Fibroblast of villous mesenchyme (primary cell): ENCODE measurements at places on chromosomes 11 and 22.

DNA sequence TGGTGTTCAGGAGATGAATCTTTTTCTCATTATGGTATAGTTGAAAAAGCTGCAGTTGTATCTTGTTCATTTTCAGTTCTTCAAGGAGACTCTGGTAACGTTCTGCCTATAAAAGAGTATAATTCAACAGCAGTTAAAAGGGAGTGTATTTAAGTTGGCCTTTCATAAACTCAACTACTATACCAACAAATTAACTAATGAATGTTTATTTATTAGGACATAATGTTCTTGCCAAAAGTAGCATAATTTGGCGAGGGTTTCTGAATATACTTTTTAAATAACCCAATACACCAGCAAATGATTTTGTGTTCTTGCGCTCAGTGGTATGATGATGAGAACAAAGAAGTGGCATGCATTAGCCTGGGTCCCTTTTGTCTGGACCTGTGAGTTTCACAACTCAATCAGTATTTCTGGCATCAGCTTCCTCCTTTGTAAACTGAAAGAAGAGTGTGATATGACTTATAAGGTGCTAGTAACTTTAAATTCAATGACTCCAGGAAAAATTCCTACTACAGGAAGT, 10.9 kb downstream of the SMC1B start:
- DNase-seq, result no peak

GRCh38 chr11:47396049-47396320, 12.4 kb upstream of the SLC39A13 start:
- no peak for DNase-seq

DNA sequence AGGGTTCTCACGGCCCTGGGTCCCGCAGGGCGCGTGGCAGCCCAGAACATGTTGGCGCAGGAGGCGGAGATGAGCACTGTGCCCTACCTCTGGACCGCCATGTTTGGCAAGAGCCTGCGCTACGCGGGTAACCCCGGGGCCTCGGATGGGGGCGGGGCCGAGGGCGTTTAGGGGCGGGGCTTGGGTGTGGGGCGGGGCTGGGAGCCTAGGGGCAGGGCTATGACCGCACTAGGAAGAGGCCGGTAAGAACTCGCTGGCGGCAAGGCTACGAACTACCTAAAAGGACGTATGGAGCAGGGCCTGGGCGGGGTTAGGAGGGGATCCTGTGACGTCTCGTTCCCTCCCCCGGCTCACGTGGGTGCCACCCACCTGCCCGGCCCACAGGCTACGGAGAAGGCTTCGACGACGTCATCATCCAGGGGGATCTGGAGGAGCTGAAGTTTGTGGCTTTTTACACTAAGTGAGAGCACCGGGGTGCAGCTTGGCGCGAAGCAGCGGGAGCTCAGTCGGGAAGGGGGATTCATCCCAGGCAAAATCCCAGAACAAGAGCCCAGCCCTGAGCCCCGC, 2.8 kb upstream of the LZTR1 start:
- DNase-seq, result peak; percentile 80

- no peak for DNase-seq
Measured at GRCh38 chr22:29936186-29936585, 53.2 kb downstream of the MTMR3 start.

DNA sequence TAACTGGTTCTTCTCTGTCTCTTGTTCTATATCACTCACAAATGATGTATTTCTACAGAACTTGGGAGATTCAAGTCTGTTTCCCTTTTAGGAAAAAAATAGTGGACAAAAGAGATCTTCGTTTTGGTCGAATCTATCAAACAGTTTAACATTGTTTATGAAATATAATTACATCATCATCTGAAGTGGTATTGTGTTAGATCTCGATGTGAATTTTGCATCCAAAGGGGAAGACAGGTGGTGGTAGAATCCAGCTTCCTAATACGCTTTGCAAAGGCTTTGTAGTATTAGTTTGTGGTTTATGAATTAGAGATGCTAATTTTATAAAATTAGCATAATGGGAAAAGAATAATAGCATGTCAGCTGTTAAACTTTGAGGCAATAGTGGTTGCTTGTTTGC, 3.4 kb downstream of the SIK2 start:
- no peak for DNase-seq

GRCh38 chr11:131397675-131398074, 27.3 kb downstream of the NTM start:
- no peak for DNase-seq

DNA sequence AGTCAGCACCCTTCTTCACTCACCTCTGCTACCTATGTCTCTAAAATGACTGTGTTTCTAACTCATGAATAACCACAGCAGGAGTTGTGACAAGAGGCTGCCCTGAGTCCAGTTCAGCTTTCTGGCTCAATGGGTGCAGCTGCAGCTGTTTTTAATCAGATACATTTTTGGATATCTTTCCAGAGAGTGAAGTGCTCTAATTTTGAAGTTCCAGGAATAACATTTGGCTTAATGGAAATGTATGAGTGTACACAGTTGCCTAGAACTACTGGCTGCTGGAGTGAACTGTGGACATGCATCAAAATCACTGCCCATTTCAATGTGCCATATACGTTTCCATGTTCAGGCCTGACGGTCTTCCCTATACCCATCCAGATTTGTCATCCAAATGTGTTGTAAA, 769.5 kb upstream of the ANO3 start:
- no peak for DNase-seq

DNA sequence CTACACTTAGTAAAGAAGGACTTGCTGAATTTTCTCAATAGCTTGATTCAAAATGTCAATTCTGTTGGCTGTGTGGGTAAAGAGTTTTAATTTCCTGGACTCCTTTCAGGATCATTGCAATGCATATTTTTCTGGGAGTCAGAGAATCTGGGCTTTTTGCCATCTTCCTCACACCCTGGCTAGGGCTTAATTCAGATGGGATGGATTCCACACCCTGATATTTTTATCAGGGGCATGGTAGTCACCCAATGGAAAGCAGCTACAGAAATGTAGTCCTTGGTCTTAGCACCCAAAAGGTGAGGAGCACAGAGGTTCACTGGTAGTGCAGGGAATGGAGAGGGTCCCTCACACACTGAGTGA, 79.3 kb downstream of the SGSM3 start:
- DNase-seq, result peak; percentile 71

DNA sequence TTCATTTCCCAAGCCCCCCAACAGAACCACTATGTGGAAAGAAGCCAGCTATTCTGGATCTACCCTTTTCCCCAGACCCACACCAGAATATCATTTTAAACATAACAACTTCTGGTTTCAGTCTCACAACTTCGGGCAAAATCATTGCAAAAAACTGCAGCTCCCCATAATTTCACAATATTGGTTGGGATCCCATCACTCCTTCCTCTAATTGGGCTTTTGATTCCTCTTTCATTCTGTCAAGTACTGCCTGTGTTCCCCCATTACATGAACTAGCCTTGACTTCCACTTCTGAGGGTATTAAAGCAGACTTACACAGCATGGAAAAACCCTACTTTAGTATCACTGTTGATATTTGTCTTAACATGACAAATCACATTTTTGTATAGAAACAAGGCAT, 4.1 kb upstream of the APOL3 start:
- no peak for DNase-seq

DNA sequence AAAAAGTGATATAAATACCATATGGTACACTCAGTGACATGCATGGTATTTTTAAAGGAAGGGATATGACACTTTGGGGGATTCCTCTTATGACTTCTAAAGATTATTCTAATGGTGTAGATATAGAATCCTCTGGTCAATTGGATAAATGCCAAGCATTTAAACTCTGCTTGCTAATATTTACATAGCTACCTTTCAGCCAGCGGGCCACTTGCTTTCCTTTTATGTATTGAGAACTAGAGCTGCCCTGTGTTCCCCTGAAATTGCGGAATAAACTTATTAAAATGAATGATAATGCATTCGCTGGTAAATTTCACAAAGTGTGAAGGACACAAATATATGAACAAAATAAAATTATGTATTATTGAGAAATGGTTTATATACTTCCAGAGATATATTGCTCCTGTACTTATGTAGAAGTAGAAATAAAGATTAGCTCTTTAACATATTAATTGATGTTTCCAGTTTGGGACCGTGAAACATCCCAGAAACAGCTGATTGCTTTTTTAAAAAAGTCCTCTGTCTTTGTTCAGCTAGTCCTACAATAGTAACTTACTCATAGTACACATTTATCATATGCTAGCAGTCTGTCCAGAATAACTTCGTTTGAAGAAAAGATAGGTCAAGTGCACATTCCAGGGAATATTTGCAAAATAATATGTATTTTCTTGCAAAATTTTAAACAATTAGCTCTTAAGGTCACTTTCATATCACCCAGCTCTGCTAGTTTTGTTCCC, 40.1 kb upstream of the CARD18 start:
- no peak for DNase-seq

DNA sequence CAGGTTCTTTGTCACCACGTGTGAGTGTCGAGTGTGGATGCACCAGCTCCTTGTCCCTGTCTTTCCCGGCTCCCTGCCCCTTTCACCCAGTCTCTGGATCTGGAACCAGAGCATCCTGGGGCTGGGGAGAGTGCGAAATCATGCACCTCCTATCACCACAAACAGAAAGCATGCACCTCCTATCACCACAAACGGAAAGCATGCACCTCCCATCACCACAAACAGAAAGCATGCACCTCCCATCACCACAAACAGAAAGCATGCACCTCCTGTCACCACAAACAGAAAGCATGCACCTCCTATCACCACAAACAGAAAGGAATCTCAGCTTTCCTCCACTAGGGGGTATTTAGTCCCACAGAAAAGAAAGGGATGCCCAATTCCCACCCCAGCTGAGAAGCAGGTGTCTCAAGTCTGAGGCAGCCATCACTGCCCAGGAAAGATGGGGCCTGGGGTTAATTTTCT, 5.9 kb upstream of the GLB1L3 start:
- DNase-seq, result no peak

- DNase-seq, result no peak
Measured at GRCh38 chr11:45374653-45375059, 88.5 kb upstream of the SYT13 start.

GRCh38 chr11:61162092-61162941, 1.1 kb upstream of the VPS37C start:
- peak; percentile 8 for DNase-seq

DNA sequence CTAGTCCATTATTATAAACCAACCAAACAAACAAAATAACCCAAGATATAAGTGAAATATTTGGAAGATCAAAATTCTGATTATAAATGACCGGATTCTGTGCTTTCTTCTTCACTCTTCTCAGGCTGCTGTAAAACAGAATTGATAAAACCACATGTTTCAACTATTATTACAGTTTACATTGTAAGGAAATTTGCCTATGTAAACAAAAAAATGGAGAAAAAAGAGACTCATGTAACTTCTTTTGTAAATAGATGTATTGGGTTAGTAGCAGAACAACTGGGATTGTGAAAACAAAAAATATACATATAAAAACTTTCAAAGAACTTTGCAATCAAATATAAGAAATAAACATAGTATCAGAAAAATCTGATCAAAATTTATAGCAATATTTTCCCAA, 295.2 kb upstream of the CCDC179 start:
- DNase-seq, result no peak

GRCh38 chr11:728901-729491, 18.3 kb upstream of the TALDO1 start:
- no peak for DNase-seq

DNA sequence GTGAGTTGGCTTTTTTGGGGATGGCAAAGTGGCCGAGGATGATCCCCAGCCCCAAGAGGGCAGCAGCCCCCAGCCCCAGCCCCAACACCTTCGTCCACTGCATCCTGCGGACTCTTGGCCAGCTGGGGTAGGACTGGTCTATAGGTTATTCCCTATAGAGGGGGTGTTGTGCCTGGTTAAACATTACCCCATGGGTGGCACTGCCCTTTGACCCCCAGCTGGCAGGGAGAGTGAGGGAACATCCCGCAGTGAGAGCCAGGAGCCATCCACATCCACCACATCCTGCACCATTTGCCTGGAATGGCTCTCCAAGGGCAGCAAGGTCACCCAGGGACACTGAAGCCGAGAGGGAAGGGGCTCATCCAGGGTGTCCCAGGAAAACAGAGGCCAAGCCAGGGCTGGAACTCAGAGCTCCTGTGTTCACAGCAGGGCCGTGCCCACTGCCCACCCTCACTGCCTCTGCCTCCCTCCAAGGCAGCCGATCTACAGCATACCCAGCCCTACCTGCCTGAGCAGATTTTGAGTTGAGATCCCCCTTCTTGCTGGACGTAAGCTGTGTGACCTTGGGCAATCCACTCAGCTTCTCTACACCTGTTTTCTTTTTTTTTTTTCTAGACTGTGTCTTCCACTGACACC, at the start of gene NAALADL1:
NAALADL1 (minus strand) TSS at position 135 of the 636 bp plus-strand sequence; CDS start at position 103, 32 bp downstream.
- no peak for DNase-seq

DNA sequence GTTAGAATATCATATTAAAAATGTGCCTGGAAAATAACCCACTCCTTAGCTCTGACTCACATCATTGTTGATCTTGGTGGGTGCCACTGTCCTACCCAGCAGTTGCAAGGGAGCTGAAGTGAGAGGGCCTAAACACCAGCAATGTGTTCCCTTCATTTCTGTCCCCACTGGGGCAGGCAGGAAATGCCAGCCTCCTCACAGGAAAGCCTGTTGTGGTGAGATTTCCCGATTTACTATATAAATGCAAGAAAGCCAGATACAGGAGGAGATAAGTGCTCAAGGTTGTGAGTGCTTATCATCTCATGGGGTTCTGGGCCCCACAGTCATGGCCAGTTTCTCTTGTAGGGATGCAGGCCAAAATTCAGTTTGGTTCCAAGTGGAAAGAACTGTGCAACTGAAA, 15.8 kb upstream of the FLI1 start:
- no peak for DNase-seq

GRCh38 chr11:1598816-1599215, 722 bp upstream of the KRTAP5-2 start:
- DNase-seq, result no peak

DNA sequence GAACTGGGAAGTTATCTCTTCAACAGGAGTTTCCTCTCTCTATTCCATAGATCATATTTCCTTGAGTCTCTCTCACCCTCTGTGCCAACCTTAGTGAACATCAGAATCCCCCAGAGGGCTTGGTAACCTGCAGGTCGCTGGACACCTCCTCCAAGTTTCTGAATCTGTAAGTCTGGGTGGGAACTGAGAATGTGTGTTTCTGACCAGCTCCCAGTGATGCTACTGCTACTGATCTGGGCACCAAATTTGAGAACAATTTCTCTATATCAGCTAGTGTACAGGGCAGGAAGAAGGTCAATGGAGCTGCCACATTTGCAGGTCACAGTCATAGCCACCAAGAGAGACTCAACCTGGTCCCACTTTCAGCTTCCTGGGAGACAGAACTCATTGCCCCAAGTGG, 62.9 kb downstream of the RCN1 start:
- DNase-seq, result no peak

GRCh38 chr11:8086001-8086479, 5.0 kb downstream of the TUB start:
- DNase-seq, result no peak

- DNase-seq, result no peak
Measured at GRCh38 chr22:27203276-27203660, 545.9 kb downstream of the MIAT start.

- peak; percentile 18 for DNase-seq
Measured at GRCh38 chr11:106031202-106031810, 9.3 kb upstream of the MSANTD4 start.

- peak; percentile 56 for DNase-seq
Measured at GRCh38 chr11:56841210-56841810, 92.8 kb upstream of the OR9G4 start.

GRCh38 chr11:82988936-82989627, 82.6 kb downstream of the RAB30 start:
- DNase-seq, result no peak

GRCh38 chr11:79007771-79008402, 432.9 kb downstream of the TENM4 start:
- no peak for DNase-seq

GRCh38 chr22:46491946-46492345, 45.5 kb downstream of the CELSR1 start:
- DNase-seq, result peak; percentile 46
